ENCODE measurements at places on chromosomes 5 and 9.

GRCh38 chr5:9339206-9339818 lies 206.6 kb downstream of the SEMA5A start:
- no peak for DNase-seq

DNA sequence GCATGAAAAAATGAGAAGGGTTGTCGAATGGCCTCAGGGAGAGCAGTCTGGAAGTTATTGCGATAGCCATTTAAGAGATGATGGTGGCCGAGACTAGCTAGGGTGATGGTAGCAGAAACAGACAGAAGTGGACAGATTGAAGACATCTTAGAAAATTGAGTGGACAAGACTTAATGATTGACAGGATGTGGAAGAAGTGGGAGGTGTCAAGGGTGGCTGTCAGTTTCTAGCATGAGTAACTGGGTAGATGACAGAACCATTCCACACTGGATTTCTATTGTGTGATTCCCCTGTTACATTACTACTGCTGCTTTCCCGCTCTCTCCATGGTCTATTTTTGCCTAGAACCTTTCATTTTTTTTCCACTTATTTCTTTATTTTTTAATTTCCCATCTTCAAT lies 12.6 kb downstream of the CHMP5 start:
- DNase-seq: no peak

DNA sequence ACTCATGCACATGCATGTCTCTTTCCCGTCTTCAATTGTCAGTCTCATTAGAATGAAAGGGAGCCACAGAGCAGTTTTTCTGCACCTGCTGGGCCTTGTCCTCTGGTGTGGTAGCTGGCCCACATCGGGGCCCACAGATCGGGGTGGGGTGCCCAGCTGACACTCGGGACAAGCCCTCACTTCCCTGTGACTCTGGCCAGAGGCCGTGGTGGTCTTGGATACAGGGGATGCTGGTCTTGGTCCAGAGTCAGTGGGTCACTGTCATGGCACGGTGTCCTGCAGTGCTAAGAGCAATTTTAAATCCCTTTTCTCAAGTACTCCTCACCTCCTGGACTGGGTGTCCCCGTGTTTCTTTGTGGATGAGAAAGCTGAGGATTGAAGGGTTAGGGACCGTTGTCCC lies 193.2 kb downstream of the CACNA1B start:
- no peak for DNase-seq

- DNase-seq: no peak
Measured at GRCh38 chr5:68192679-68193060, 22.9 kb upstream of the PIK3R1 start.

GRCh38 chr9:114278356-114278755 lies 44.5 kb upstream of the ORM1 start:
- DNase-seq: no peak

DNA sequence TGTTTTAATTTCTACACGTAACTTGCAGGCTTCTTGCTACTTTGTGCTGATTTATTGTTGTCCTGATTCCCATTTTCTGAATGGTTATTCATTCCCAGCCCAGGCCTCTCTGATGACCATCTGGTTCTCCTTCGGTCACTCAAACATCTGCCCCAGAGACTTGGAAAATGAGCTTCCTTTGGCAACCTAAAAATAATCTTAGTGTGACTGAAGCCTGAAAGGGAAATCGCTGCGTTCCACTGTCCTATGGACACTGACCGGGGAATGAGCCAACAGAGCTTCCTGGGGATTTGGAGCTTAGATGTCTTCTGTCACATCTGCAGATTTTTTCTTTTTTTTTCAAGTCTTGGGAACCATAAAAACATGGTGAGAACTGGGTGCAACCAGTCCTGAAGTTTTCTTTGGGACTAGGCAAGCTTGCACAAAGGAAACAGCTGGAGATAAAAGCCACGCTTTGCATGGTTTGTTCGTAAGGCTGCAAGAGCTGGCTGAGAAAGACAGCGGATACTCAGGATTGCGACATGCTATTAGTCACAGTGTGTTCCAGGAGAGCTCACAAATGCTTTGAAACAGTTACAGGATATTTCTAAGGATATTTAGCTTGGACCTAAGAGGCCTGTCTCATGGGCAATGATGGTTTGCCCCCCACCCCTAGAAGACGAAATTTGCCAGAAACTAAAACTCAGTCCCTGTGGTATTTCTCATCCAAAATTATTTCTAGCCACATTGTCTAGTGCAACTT lies 146.2 kb downstream of the GOLPH3 start:
- no peak for DNase-seq

- DNase-seq: no peak
Measured at GRCh38 chr5:132209131-132209530, 18.5 kb downstream of the P4HA2 start.

DNA sequence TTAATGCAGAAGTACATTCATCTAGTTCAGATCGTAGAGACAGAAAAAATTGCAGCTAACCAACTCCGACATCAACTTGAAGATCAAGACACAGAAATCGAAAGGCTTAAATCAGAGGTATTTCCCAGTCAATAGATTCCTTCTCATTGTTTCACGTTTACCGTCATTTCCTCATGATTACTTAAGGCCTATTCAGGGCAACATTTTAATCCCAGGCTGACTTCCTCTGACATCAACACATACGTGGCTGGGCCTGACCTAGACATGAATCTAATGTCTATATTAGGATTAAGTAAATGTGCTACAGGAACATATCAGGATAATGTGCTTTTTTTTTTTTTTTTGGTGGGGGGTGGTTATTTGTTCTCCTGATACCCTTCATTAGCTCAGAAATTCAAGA lies 107.9 kb downstream of the RASGRF2 start:
- DNase-seq: no peak

GRCh38 chr5:6392561-6392960 lies 14.2 kb upstream of the MED10 start:
- no peak for DNase-seq

- no peak for DNase-seq
Measured at GRCh38 chr5:172785429-172786088, 14.6 kb upstream of the DUSP1 start.

DNA sequence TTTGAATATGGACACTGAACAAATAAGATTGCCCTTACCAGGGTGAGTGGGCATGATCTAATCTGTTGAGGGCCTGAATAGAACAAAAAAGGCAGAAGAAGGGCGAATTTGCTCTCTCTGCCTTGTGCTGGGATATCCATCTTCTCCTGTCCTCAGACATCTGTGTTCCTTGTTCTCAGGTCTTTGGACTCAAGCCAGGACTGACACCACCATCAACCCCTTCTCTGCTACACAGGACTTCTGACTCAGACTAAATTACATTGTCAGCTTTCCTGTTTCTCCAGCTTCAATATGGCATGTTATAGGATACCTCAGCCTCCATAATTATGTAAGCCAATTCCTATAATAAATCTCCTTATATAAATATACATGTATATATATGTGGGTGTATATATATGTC lies 40.8 kb upstream of the SLCO6A1 start:
- DNase-seq: no peak

DNA sequence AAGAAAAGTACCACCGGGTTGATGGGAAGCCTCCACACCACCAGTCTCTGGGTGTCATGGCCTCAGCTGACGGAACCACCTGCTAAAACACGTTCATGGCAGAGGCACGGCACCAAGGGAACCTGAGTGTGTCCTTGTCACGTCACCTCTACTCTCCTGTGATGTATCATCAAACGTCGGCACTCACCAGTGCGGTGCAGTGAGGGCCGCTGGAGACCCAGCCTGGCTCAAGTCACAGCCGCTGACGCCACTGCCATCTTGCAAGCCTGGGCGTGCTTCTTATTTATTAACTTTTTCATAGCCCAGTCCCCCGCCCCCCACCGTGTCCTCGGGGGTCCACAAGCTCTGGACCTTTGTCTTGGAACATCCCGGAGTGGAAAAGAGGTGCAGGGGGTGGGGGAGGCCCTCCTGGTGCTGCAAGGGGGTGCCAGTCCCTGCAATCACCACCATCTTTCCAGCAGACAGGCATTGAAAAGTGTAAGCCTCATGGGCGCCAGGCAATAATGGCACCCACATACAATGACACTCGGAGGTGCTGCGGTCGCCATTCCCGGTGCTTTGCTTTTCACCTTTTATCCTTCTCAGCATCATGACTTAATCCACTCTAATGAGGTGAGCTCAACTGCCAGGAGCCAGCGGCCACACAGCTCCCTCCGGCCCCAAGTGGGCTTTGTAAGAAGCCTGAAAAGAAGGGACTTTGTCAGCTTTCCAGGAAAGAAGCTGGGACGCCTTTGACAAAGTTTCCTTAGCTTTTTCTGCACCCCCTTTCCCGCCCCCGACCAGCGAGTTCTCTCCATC lies 202.3 kb upstream of the IRX1 start:
- DNase-seq: no peak

GRCh38 chr5:169745441-169746146 lies 108.5 kb downstream of the DOCK2 start:
- no peak for DNase-seq

DNA sequence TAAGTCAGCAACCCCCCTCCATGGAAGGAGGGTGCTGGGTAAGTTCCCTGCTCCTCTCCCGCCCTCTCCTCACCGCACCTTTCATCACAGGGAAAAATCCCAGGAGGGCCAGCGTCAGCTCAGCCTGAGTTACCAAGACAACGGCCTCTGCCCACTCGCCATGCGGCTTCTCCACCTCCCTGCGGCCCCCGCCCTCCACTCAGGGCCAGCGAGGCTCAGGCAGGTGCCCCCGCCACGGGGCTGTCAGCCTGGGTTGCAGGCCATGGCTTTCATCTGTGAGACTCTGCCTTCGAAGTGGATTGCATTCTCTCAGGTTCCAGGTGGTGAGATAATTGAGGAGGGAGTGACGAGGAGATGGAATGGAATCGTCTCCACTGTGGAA lies 27.2 kb upstream of the LAMC3 start:
- DNase-seq: no peak

- DNase-seq: no peak
Measured at GRCh38 chr5:10585518-10585915, 21.6 kb downstream of the ANKRD33B start.

DNA sequence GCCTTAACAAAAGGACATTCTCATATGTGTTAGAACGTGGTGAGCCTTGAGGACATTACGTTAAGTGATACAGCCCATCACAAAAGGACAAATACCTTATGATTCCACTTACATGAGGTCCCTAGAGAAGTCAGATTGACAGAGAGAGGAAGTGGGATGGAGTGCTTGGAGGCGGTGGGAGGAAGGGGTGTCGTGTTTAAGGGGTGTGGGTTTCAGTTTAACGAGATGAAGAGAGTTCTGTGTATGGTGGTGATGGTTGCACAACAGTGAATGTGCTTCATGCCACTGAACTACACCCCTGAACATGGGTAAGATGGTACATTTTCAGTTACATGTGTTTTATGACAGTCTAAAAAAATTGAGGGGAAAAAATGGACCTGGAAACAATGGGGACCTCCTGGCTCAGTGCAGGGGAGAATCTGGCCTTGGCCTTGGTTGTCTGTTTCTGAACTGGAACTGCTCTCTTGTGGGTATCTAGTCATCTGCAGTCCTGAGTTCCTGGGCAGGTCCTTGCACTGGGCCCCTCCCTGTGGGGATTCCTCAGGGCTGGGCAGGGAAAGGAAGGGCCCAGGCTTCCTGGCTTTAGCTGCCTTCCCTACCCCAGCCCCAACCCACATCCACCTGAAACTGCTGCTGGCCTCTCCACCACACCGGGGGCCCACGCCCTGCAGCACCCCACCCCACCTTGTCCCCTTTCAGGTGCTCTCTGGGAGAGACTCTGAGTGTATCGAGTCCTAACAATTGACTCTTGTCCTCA lies 17.8 kb downstream of the LRRC8A start:
- no peak for DNase-seq

DNA sequence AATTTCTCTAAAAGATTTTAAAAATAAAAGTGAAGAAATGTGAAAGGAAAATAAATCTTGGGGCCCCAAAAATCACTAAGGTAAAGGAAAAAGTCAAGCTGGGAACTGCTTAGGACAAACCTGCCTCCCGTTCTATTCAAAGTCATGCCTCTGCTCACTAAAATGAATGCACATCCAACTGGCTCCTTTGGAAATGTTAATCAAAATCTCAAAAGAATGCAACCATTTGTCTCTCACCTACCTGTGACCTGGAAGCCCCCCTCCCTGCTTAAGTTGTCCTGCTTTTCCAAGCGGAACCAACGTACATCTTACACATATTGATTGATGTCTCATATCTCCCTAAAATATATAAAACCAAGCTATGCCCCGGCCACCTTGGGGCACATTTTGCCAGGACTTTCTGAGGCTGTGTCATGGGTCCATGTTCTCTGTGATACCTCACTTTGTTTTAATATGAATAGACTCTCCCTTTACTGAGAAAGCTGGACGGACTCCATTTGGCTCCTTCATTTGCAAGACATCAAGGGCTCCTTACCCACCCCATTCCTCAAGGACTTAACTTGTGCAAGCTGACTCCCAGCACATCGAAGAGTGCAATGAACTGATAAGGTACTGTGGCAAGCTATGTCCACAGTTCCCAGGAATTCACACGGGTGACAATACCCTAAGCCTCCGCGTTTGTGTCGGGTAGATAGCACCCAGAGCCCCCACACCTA lies 164.3 kb downstream of the SMC2 start:
- DNase-seq: no peak

DNA sequence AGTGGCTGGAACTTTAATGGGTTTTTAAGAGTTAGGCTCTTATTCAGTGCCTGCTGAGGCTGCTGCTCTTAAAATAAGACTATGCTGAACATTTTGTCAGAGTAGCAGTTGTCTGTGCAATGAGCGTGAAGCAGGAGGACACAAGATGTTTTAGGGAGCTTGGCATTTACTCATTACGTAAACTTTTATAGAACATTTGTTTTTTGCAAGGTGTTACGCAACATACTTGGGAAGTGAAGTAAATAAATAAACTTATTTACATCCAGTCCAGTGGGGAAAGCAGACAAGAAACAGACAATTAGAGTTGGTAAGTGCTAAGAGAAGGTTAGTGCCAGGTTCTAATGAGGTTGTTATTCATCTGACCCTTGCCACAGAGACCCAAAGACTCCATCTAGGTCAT lies 226.0 kb downstream of the HINT1 start:
- DNase-seq: no peak

- DNase-seq: no peak
Measured at GRCh38 chr9:84785792-84786547, 116.4 kb downstream of the NTRK2 start.

DNA sequence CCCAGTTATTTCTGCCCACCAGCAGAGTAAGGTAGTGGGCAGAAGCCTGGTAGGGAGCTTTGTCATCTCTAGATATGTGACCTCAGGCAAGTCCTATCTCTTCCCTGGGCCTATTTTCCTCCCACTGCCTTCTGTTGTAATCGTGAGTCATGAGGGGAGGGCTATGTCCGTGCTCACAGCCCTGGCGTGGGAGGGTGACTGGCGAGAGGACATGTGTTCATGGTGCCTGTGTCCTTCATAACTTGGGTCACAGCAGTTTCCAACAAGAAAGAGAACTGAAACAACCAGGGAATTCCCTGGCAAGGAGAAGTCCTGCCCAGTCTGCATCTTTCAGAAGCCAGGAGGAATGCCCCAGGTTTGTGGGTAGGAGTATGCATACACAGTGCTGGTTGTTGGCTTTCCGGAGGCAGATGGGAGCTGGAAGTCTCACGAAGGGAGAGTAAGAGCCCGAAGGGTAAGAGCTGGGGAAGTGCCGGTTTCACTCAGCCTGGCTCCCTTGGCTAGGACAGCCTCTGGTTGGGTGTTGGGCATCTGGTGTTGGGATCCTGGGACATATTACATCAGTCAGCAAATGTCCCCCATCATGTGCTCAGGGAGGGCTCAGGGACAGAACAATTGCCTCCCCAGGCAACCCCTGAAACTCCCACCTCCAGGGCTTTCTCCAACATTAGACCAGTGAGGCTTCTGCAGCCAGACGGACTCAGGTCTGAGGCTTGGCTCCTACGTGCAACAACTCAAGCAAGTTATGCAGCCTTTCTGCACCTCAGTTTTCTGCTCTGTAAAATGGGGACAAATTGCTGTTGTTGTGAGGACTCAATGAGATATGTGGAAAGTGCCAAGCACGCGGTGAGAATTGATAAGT lies 4.3 kb upstream of the TIFAB start:
- no peak for DNase-seq
